ENCODE measurements at places on chromosomes 12 and 14.

DNA sequence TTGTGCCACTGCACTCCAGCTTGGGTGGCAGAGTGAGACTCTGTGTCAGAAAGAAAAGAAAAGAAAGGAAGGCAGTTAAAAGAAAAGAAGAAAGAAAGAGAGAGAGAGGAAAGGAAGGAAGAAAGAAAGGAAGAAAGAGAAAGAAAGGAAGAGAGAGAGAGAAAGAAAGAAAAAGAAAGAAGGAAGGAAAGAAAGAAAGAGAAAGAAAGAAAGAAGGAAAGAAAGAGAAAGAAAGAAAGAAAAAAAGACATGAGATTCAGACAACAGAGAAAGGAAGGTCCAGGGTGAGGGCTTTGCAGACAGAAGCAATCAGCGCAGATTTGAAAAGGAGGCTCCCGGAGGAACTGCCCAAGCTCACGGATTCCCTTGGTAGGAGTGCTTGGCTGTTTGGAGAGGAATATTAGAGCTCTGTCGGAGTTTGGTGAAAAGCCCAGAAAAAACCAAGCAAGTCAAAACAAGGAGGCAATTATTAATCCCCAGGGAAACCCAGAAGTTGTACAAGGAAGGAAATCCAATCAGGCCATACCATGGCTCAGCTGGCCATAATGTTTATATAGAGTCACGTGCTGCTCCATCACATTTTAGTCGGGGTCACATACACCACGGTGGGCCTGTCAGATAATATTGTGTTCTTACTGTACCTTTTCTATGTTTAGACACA, 11.6 kb upstream of the CCDC85C start:
- no peak for DNase-seq

DNA sequence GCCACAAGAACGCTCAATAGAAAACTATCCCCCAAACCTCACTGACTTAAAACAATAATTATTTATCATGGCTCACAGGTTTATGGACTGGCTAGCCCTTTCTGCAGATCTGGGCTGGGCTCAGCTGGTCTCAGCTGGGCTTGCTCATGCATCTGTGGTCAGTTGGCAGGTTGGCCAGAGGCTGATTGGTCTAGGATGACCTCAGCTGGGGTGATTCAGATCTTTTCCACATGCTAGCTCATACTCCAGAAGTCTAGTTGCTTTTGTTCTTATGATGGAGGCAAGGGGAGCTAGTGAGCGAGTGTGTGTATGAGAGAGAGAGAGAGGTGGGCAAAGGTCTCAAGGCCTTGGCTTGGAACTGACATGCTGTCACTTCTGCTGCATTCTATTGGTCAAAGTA, 181.2 kb upstream of the NRXN3 start:
- DNase-seq = no peak

DNA sequence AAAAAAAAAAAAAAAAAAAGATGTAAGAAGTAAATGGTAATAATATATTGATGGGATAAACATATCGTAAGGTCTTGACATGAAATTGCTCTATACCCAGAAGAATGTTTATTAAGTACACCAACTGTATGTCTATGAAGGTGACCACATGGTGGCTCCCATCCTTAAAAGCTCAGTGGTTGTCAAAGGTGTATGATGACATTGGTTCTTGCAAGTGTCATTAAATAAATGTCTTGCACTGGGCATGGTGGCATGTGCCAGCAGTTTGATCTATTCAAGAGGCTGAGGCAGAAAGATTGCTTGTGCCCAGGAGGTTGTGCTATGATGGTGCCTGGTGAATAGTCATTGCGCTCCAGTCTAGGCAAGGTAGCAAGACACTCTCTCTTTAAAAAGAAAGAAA, 10.4 kb downstream of the CCT2 start:
- no peak for DNase-seq

- DNase-seq = no peak
Observed at GRCh38 chr12:41162461-41162860, 25.7 kb upstream of the PDZRN4 start.

DNA sequence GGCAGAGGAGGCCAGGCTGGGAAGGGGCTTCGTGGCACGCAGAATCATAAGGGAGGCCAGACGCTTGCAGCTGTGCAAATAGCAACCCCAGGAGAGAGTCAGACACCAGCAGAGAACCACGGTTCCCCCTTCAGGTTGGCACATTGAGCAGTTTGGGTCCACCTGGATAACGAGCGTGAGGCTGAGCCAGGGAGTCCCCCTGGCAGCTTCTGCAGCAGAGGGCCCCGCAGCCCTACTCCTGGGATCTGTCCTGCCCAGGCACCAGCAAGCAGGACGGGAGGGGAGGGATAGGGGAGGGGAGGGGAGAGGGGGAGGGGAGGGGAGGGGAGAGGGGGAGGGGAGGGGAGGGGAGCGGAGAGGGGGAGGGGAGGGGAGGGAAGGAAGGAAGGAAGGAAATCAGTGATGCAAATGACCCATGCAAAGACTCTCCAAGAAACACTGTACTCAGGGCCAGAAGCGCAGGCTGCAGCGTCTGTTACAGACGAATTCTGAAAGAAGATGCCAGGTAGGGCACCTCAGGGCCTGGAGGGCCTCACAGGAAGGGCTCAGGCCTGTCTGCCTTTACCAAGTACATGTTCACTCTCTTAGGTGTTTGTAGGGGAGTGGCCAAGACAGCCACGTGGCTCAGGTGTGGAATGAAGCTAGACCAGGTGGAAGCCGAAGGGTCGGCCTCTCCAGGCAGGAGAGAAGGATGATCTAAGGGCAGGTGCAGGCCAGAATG, 32.3 kb upstream of the MMP17 start:
- no peak for DNase-seq

DNA sequence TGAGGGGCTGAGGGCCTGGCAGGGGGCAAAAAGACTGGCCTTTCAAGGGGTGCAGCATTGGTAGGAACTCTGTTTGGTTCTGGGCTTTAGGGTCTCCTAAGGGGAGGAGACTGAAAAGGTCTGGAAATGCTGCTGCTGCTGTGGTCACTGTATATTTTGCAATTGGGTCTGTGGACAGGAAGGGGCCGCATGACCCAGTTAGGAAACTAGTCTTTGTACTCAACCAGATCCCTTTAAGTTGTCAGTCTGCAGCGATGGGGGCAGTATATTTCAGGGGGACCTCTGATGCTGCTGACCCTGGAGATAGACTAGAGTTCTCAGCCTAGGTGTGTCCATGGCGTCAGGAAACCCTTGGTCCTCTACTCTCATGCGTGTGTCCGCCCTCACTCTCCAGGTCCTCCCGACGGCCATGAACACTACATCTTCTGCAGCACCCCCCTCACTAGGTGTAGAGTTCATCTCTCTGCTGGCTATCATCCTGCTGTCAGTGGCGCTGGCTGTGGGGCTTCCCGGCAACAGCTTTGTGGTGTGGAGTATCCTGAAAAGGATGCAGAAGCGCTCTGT, 4.0 kb downstream of the LTB4R start:
- DNase-seq = no peak

GRCh38 chr12:75961878-75962277, 69.7 kb downstream of the PHLDA1 start:
- DNase-seq = no peak

- no peak for DNase-seq
Observed at GRCh38 chr14:60965402-60965801, 15.5 kb downstream of the TRMT5 start.

- no peak for DNase-seq
Observed at GRCh38 chr14:61192989-61193388, 88.1 kb downstream of the TMEM30B start.

DNA sequence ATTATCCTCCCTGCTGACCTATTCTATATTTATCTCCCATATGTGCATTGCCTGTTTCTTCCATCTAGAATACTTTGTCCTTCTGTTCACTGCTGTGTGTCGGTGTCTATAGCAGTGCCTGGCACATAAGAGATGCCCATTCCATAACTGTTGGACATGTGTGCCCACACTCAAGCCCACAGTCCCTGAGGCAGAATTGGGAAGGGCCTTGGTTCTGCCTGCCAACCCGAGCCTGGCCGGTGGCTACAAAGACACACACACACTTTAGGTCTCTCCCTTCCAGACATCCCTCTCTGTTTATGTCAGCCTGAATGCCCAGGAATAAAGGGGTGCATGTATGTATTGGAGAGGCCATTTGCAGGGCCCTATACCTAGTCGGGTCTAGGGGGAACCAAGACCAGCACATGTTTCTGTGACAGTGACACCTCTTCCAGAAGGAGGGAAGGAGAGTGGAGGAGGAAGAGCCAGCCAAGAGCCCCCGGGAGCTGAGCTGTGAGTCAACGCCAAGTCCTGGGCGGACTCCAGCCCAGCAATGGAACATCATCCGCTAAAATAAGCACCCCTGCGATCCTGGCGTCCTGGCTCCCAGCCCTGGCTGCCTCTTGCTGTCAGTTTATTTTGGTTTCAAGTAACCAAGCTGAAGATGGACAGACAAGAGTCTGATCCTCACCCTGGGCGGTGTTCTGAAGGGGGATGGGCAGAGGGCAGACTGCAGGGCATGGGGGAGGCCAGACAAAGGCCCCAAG, 4.3 kb upstream of the ASB2 start:
- DNase-seq = no peak

GRCh38 chr14:61570549-61571290, 124.6 kb upstream of the HIF1A start:
- no peak for DNase-seq

DNA sequence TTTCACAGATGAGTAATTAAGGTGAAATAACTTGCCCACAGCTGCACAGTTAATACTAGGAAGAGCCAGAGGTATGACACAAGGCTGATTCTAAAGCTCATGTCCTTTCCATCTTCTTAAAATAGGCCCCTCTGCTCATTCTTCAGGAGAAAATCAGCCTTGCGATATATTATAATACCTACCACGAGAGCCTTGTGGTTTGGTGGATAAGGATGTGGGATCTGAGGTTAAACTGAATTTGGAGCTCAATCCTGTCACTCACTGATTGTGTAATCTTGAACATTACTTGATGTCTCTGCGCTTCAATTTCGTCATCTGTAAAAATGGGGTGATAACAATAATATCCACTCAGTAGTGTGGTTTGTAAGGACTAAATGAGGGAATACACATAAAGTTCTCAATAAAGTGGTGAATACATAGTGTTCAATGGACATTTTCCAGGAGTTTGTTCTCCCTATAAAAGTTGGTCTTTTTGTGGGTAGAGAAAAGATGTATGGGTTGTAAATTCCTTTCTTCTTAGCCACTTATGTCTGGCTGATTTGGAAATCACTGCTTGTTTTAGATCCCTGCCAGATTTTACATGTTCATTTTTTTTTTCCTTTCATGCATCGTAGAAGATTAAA, 25.1 kb upstream of the ATP2B1 start:
- DNase-seq = peak; percentile 67

GRCh38 chr12:105613887-105614286, 283.4 kb downstream of the C12orf75 start:
- no peak for DNase-seq
